EL (cell line): ENCODE measurements at places on chromosomes 13 and 19.

DNA sequence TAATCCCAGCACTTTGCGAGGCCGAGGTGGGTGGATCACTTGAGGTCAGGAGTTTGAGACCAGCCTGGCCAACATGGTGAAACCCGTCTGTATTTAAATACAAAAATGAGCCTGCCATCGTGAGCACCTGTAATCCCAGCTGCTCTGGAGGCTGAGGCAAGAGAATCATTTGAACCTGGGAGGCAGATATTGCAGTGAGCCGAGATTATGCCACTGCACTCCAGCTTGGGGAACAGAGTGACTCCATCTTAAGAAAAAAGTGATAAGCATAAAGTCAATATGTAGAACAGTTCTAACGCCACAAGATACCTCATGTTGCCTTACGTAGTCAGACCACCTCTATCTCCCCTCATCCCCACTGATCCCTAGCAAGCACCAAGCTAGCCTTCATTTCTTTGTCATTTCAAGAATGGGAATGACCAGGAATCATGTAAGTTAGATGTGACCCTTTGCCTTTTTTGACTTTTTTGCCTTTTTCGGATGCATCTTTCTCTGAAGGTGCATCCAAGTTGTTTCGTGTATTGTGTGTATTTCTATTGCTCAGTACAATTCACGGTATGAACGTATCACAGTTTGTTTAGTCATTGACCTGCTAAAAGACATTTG lies 6.4 kb downstream of the RPL21 start:
- no peak for DNase-seq

DNA sequence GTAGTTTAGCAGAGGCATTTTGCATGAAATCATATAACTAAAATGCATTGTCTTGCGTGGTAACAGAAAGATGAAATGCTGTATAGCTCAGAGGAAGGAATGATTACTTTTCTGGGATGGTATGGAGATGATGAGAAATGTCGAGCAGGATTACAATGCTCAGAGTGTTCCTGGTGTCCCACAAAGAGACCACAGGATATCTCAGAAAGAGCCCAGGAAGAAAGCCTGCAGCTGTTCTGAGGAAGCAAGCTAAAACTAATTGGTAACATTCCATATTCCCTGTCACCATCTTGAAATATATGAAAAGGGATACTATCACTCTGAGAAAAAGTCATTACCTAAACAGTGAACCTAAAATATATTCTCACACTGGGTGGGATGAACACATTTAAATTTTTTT lies 233.1 kb downstream of the POU4F1 start:
- DNase-seq = no peak

DNA sequence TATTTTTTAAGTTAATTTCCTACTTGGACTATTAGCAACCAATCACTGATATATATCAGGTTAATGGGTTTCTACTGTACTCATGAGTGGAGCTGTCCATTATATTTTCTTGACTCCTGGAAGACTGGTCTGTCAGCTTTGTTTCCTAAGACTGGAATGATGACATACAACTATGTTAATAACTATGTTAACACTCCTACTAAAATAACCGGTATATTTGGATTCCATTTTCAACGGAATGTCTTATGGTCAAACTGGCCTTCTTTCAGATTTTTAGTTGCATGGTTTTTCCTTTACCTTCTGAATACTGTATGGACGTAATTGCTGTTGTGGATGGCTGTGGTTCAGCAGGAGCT lies 45.8 kb upstream of the GPI start:
- no peak for DNase-seq

GRCh38 chr13:111881700-111882099 lies 185.2 kb upstream of the SOX1 start:
- no peak for DNase-seq

DNA sequence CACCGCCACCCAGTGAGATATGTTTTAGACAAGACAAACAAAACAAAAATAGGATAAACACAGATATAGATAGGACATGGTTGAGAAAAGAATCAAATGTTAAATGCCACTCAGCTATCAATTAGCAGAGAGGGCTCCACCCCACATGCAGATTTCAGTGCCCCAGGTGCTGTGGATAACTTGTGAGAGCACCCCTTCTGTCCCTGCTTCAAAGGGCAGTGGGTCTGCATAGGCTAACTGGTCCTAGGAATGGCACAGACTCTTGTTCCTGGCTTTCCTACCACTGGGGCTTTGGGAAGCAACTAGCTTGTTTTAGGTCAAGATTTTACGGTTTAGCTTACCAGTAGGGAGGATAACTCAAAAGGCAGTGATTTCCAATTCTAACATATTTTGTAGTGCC lies 460.3 kb downstream of the TSHZ3 start:
- DNase-seq = no peak

- DNase-seq = peak; percentile 29
Observed at GRCh38 chr19:2507109-2507508, 31.2 kb downstream of the GADD45B start.

DNA sequence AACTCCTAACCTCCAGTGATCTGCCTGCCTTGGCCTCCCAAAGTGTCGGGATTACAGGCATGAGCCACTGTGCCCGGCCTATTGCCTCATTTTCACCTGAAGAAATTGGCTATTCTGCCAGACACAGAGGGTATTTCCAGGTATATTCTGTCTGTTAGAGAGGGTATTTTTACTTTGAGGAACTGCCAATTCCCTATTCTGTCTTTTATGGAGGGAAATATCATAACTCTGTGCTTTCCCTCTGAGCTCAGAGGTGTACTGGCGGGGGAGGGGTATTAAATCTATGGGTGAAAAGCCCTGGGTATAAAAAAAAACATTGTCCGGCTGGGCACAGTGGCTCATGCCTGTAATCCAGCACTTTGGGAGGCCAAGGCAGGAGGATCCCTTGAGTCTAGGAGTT lies 24.8 kb downstream of the TSKS start:
- no peak for DNase-seq

GRCh38 chr19:15379083-15379998 lies at the start of gene AKAP8:
AKAP8 (minus strand) TSS chr19:15379787; CDS start chr19:15379731, 56 bp downstream.
- peak; percentile 99 for DNase-seq

- no peak for DNase-seq
Observed at GRCh38 chr19:23285948-23286347, 35.8 kb upstream of the ZNF724 start.

DNA sequence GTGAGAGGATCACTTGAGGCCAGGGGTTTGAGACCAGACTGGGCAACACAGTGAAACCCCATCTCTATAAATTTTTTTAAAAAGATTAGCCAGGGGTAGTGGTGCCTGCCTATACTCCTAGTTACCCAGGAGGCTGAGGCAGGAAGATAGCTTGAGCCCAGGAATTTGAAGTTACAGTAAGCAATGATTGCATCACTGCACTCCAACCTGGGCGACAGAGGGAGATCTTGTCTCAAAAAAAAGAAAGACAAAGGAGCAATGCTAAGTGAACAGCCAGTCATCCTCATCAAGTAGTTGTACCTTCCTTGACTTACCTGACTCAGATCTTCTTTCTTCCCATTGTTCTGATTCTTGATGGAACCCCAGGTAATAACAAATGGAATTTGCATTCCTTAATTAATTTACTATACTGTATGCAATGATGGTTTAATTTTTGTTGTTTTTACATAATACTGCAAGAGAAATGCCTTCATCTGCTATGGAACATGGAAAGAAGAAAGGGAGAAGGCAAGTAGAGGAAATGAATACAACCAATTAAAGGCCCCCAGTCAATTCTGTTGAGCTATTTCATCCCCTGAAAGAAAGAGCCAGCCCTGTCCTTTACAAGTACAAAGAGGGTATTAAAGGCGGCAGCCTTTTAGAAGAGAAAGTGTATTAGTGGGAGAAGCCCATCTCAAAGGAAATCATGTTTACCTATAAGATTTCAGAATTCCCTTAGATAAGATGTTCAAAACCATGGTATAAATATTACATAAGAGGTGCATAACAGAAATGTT lies 316.7 kb downstream of the DIAPH3 start:
- DNase-seq = no peak

DNA sequence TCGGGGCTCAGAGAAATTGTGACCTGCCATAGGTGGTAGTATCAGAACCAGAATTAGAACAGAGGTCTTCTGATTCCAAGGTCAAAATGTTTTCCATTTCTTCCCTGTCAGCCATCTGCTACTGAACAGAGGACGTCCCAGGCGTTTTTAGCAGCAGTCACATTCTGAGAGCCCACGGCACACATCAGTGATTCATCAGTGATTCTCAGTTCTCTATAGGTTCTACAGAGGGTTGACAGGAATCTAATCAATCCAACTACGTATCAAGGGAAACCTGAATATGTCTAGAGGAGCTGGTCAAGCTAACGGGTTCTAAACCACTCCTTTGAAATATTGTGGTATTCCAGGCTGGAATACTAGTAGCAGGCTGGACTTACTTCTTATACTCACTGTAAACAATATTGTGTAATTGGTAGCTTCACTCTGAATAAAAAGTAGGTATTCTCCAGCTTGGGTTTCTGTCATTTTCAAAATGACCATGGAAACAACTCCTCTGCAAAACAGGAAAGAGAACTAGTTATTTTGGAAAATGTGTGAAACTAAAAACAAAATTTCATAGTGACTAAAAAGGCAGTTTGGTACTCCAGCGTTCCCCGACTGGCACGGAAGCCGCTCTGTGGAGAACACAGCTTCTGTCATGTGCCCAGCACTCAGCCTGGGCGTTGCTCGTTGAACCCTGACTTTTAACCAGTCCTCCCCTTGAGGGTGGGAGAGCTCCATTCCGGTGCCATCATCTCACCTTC lies 43.2 kb downstream of the FLT3 start:
- no peak for DNase-seq

- DNase-seq = no peak
Observed at GRCh38 chr13:112854321-112854720, 114.7 kb upstream of the MCF2L start.

GRCh38 chr19:47421844-47422395 lies 2.6 kb upstream of the MEIS3 start:
- peak; percentile 27 for DNase-seq

DNA sequence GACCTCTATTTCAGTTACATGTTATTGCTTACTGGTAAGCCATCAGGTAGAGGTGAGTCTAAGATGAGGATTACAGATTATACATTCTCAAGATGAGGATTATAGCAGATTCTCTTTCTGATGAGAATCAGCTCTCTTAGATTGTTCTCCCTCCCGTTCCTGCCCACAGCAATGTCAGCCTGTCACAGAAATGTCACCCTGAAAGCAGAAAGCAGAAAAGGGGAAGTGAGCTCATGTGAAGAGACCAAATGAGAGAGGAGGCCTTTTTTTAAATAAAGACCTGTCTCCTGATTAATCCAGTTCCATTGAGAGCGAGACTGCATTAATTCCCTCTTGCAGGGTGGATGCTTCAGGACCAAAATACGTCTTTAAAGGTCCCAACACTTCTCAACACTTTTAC lies 445.6 kb downstream of the KCTD12 start:
- DNase-seq = no peak

DNA sequence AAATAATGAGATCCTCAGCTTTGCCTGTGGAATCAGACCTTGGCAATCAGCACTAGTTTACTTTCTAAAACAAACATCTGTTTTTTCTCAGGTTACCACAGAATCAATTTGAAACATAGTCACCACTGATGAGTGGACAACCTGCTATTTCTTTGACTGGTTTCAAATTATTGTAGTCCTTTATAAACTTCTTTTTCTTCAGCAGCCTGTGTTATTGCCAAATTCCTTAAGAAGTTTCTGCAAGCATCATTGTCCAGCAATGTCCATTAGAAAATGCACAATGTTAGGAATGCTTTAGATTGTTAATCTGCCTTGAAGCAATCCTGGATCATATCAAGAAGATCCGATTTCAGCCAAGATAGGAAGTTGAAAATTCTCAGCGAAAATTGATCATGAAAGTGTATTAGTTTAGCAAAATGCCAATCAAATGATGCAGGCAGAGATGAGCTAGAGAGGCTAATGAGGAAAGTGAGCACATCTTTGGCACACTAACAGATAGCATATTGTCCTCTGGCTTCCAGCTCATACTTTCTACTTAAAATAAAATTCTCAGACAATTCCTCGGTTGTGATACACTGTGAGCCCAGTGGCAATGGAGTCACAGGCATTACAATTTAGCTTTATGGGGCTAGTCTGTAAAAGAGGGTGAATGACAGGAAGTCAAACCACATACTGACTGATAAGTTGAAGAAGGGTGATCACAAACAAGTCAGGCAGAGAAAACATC lies 270.6 kb downstream of the SLITRK6 start:
- peak; percentile 88 for DNase-seq

- peak; percentile 96 for DNase-seq
Observed at GRCh38 chr19:31127134-31127967, 221.9 kb downstream of the TSHZ3 start.

GRCh38 chr13:25943081-25943480 lies 108.7 kb downstream of the SHISA2 start:
- DNase-seq = no peak

DNA sequence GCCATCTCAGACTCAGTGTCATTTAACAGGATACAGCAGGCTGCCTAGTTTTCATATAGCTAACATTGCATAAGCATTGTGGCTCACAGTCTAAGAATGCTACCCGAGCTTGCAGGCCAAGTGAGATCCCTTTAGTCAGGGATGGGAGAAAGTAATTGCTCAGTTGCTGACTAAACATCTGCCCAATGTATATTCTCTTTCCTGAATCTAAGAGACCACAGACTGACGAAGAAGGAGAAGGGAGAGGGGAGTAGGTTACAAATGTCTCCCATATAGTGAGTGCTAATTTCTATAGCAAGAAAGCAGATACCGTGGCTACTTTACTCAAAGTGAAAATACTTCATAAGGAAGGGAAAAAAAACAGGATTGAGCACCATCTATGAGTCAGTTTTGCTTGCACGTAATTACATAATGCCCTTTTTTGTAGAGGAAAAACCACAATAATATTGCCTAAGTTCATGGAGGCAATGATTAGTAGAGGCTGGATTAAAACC lies 453.9 kb downstream of the COG6 start:
- DNase-seq = peak; percentile 86

GRCh38 chr19:29636553-29637360 lies 28.5 kb upstream of the PLEKHF1 start:
- no peak for DNase-seq

DNA sequence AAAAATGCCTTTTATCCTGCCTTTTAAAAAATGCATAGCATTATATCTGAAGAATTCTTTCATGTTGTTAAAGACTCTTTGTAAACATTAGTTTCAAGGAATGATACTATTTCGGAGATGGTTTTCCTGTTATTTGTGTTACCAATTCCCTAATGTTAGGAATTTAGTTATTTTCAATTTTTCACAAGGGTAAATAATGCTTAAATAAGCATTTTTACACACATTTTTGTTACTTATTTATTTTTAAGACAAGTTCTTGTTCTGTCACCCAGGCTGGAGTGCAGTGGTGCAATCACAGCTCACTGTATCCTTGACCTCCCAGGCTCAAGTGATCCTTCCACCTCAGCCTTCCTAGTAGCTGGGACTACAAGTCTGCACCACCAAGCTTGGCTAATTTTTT lies 49.0 kb downstream of the RGCC start:
- no peak for DNase-seq

GRCh38 chr19:21434516-21434915 lies 37.6 kb downstream of the ZNF493 start:
- no peak for DNase-seq

DNA sequence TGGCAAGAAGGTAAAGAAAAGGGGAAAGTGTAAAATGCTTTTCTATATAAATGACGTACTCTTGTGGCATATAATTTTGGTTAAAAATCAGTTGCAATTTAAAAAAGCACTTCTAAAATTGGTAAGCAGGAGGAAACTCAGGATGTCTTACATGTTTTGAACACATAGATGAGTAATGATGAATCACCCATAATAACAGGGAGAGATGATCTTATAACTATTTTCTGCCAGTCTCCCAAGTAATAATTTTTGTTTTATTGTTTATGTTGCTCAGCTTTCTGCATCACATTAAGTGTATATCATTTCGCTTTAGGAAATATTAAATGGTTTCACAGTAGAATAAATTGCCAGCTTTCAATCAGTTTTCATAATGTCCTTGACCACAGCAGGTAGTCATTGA lies 1430.7 kb upstream of the PCDH20 start:
- DNase-seq = peak; percentile 2

GRCh38 chr13:24631922-24632321 lies 48.3 kb upstream of the ATP12A start:
- no peak for DNase-seq
